Osteoblast (primary cell): ENCODE measurements at places on chromosomes 16 and 17. TPM values are rescaled to one million over a fixed set of nuclear protein-coding genes. Genes with fewer than 3 reads are reported as not detected.
A peak's percentile ranks its signal among the peaks of the same experiment; 100 is the strongest.

CTRB2 gene
- total RNA-seq, result not detected in 2 replicates

ABCA3 gene
- 0.88 and 1.4 TPM in 2 replicates for total RNA-seq

KRT32 gene
- total RNA-seq, result not detected in 2 replicates

TTLL6 gene
- total RNA-seq, result not detected in 2 replicates

PRR15L gene
- total RNA-seq, result not detected in 2 replicates

ITGB4 gene
- 0.29 and 0.36 TPM in 2 replicates for total RNA-seq

ARL16 gene
- 24.5 and 26.1 TPM in 2 replicates for total RNA-seq

ZNF778 gene
- total RNA-seq, result 6.2 and 8.7 TPM in 2 replicates

- no peak for DNase-seq
These were observed 226.6 kb downstream of the ZFHX3 start for GRCh38 chr16:72821185-72821950.

- DNase-seq, result no peak
These were observed 44.6 kb downstream of the ABAT start for GRCh38 chr16:8718851-8719680.

- DNase-seq, result no peak
These were observed 84.7 kb upstream of the BRD7 start for GRCh38 chr16:50453446-50453845.

- peak; percentile 98 for DNase-seq
These were observed 17.4 kb downstream of the ADGRG1 start for GRCh38 chr16:57645691-57646387.

- peak; percentile 69 for DNase-seq
These were observed 19.7 kb upstream of the C17orf107 start for GRCh38 chr17:4879601-4880000.

GRCh38 chr16:78995441-78995840 lies 605.1 kb downstream of the MAF start:
- no peak for DNase-seq

DNA sequence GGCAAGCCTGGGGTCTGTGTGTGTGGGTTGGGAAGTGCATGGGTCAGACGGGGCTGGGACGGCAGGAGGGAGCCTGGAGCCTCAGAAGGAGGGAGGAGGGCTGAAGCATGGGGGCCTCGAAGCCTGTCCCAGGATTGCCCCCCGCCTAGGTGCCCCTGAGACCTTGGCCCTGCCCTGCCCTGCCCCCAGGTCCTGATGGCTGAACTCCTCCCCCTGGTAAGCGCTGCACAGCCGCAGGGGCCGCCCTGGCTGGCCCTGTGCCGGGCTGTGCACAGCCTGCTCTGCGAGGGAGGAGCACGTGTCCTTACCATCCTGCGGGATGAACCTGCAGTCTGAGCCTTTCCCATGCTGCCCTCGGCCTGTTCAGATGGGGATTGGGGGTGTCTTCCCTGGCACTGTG lies 4.4 kb downstream of the TEDC2 start:
- no peak for DNase-seq

- DNase-seq, result no peak
These were observed 837 bp upstream of the PRDM7 start for GRCh38 chr16:90077757-90078578.

DNA sequence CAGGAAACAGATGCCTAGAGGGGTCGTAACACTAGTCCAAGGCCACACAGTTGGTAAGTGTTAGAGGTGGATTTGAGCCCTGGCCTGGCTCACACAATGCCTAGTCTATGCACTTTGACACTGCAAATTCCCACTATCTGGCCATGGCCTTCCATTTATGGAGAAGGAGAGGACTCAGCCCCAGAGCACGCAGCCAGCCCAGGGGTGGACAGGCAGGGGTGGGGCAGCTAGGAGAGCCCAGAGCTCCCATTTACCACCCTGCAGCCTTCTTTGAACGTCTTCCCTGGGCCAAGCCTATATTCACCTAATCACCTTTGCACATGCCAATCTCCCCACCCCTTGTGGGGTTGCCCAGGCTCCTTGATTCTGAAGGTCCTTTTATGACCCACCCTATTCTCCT lies 81.2 kb downstream of the DYNLRB2 start:
- no peak for DNase-seq

DNA sequence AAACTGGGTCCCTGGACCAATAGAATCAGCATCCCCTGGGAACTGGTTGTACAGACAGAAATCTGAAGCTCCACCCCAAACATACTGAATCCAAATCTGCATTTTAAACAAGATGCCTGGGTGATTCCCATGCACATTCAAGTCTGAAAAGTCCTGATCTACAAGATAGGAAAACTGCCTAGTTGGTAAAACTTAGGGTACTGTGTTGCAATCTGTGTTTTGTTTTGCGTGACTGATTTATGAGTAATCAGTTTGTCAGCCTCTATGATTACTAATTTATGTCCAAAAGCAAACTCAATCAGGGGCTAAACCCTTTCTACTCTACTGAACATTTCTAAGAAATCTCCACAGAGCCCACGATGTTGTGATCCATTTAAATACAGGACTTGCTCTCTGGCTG lies 103.8 kb downstream of the YPEL2 start:
- peak; percentile 77 for DNase-seq

GRCh38 chr16:9964426-9964825 lies 217.8 kb downstream of the GRIN2A start:
- DNase-seq, result no peak

DNA sequence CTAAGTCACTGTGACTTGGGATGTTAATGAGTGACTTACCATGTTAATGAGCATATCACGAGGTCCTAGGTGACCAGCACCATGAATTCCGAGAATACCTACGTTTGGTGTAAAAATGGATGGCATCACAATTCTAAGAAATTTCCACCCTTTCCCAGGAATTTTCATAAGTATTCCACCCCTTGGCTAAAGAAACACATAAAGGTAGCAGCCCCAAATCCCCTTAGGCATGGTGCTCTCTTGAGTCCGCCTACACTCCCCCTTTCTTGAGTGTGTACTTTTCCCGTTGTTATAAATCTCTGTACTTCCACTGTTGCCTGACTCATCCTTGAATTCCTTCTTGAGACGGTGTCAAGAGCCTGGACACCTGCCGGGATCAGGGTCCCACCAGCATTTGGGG lies 504.0 kb upstream of the RBFOX1 start:
- no peak for DNase-seq

DNA sequence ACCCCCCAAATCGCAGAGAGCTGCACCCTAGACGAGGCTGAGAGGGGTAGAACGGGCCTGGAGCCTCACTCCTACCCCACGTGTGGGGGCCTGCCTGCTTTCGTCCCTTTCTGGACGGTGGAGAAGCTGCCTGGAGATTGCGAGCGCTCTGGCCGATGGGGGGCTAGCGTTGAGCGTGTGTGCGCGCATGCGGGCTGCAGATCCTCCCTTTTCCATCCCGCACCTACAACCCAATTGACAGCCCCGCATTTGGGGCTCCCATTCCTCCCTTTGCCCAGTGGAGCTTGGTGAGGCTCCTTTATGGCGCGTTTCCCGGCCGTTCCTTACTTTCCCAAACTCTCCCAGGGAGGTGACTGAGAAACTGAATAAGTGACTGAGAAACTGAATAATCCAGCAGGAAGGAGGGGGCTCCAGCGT lies 907 bp upstream of the ESRP2 start:
- DNase-seq, result no peak

DNA sequence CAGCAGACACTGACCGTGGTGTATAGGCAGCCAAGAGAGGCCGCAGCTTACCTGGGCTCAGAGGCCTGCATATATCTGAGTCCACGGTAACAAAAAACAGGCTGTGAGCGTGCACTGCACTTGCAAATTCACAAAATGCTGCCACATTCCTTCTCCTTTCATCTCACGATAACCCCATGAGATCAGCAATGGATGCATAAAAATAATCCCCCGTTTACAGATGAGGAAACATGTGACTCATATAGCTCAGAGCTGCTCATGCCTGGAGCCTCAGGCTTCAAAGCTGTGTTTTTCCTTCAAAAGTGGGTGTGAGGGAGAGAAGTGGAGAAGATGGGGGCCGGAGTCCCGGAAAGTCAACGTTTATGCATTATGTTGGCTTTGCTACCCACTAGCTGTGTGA lies 118.3 kb upstream of the FOXF1 start:
- DNase-seq, result no peak

DNA sequence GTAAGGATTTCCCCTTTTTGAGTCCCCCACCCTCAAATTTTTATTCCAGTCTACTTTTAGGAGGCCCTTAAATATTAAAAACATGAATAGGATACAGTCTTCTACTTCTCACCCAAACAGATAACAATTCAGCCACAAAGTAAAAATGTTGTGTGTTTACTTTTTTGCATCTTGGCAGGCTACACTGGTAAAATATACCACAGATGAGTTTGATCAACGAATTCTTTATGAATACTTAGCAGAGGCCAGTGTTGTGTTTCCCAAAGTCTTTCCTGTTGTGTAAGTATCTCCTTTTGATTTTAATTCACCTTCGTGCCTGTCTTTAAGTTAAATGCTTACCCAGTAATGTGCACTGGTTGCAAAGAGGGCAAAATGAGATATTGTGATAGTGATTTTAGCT lies 34.4 kb upstream of the RAB11FIP4 start:
- no peak for DNase-seq

- no peak for DNase-seq
These were observed 37.8 kb upstream of the MAF start for GRCh38 chr16:79638386-79638785.

DNA sequence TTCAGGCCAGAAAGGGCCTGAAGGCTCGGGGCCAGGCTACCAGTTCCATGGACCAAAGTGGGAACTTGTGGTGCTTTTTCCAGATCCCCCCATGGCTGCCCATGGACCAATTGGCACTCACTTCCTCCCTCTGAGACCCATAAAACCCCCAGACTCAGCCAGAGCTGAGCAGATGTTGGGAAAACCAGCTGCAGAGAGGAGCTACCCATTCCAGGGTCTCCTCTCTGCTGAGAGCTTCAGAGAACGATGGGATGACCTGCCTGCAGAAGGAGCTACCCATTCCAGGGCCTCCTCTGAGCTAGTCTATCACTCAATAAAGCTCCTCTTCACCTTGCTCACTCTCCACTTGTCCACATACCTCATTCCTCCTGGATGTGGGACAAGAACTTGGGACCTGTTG lies 52.2 kb upstream of the MED9 start:
- DNase-seq, result no peak

DNA sequence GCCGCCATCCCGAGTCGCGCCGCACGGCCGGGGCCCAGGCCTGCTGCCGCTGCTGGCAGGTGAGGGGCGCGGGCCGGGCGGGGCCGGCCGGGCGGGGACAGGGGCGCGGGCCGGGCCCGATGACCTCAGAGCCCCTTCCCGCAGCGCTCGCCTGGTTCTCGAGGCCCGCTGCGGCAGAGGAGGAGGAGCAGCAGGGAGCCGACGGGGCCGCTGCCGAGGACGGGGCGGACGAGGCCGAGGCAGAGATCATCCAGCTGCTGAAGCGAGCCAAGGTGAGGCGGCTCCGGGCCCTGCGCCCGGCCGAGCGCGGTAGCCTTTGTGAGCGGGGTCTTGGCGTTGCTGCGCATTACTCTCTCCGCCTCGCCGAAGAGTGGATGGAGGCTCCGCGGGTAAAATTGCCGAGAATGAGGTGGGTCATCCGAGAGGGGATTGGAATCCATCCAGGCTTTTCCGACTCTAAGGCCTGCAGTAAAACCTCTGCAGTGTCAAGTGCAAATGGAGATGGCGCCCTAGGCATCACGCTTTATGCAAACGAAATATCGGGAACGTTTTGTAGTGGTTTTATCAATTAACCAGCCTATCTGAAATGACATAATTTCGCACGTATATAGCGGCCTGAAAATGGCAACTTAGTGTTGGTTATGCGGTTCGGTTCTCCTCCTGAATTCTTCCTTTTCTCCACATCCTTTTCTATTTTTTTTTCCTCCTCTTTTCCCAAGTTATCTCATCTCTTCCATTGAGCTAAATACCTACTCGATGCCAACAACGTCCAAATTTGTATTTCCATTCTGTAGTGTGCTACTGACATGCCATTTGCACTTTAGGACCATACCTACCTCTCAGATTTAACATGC lies 577 bp downstream of the TTC19 start:
- peak; percentile 18 for DNase-seq

DNA sequence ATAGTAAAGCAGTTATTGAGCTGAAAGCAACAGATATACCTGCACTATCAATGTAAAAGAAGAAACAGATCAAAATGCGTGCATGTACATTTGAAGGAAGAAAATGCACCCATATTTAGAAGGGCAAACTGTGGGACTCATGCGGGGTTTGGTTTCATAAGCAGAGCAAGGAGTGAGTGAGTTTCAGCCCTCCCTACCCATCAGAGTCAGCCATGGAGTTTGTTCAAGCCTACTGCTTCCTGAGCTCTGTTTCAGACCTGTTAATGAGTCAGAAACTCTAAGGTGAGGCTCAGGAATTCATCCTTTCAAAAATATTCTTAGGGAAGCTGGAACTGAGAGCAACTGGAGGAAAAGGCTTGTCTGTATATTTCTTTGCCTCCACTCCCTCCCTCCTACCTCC lies 446.2 kb downstream of the HS3ST4 start:
- DNase-seq, result no peak

GRCh38 chr16:25051406-25052150 lies 36.4 kb upstream of the ARHGAP17 start:
- DNase-seq, result no peak

DNA sequence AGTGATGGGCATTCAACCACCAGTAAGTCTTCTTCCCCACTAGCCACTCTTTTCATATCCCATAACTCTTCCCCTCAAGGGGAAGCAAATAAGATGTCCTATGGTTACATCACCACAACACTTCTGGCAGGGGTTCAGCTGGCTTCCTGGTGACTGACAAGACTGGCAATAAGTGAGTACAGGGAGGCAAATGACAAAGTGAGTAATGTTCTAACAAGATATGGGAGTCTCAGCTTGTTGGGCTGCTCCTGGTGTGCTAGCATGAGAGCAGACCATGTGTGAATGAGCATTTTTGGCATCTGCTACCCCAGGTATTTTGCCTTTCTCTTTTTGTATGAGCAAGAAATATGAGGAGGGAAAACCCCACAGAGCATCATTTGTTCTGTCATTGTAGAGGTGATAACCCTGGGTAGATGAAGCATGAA lies 9.9 kb downstream of the TMIGD1 start:
- DNase-seq, result no peak

GRCh38 chr17:47732399-47733046 lies 513 bp upstream of the TBX21 start:
- DNase-seq, result peak; percentile 79

DNA sequence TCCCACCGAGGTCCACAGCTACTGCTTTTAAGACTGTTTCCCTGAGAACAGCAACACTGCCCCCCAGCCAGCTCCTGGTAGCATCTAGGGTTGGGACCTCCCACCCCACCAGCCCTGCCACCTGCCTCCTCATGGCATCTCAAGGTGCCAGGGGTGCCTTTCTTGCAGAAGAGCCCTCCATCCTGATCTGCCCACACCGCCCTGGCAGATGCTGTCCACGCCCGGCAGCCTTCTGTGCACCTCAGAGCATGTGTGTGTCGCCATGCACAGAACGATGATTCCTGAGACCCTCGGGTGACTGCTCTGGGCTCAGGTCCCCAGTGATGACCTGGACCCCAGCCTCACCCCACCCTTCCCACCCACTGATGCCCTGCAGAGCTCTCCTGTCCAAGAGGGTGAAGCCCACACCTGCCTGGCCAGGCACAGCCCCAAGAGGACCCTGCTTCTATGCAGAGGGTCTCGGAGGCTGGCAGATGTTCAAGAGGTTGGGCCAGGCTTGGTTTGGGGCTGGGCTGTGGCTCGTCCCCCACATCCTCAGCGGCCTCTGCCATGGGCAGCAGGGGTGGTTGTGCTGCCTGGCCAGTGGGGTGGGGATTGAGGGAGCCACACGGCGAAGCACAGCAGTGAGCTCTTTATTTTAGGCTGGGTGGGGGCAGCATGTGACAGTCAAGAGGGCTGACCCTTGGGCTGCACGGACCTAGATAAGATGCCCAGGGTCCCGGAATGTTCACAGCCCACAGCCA lies 5.2 kb upstream of the SPATA2L start:
- DNase-seq, result peak; percentile 87

- no peak for DNase-seq
These were observed 5.7 kb upstream of the VEZF1 start for GRCh38 chr17:57993471-57994365.

- no peak for DNase-seq
These were observed 3.1 kb downstream of the ZDHHC7 start for GRCh38 chr16:85008271-85008670.
